MCF 10A (cell line): ENCODE measurements at places on chromosomes 6 and 20. TPM values are rescaled to one million over a fixed set of nuclear protein-coding genes. Genes with fewer than 3 reads are reported as not detected.

Gene LMBRD1
- total RNA-seq: 18.1 and 20.7 TPM in 2 replicates

Gene SEC63
- 204 and 264 TPM in 2 replicates for total RNA-seq

Gene SAMD10
- 4.4 and 4.5 TPM in 2 replicates for total RNA-seq

Gene MYL9
- total RNA-seq: 4.3 and 7.9 TPM in 2 replicates

Gene SLC35B3
- total RNA-seq: 22.0 and 27.4 TPM in 2 replicates

Gene DLK2
- 13.6 and 30.2 TPM in 2 replicates for total RNA-seq
